Right renal cortex interstitium (tissue), 3 donors: ENCODE measurements at places on chromosomes 11 and 22. TPM values are rescaled to one million over a fixed set of nuclear protein-coding genes. Genes with fewer than 3 reads are reported as not detected.

DNA sequence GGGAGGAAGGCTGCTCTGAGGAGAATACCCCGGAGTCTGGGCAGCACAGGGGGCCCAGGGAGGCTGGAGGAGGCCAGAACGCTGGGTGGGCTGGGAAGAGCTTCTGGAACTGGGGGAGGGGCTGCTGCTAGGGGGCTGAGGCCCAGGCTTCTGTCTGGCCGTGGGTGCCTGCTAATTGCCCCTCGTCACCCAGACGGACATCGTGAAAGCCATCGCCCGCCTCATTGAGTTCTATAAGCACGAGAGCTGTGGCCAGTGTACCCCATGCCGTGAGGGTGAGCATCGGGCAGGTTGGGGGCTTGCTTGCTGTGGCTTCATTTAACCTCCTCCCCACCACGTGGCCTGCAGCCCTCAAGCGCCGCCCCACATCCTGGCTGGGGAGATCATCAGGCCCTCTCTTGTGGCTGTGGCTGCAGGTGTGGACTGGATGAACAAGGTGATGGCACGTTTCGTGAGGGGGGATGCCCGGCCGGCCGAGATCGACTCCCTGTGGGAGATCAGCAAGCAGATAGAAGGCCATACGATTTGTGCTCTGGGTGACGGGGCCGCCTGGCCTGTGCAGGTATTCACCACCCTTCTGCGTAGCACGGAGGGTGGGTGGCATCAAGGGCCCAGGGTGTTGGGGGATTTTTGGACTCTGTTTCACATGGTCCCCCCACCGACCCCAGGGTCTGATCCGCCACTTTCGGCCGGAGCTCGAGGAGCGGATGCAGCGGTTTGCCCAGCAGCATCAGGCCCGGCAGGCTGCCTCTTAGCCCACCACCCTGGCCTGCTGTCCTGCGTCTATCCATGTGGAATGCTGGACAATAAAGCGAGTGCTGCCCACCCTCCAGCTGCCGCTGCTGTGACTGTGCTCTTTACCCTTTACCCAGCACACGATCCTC is 5.2 kb downstream of the NDUFV1 start:
- DNase-seq = no peak

Gene FADD
- polyA plus RNA-seq = 17.3 TPM

Gene MPEG1
- polyA plus RNA-seq = 9.3 TPM

DNA sequence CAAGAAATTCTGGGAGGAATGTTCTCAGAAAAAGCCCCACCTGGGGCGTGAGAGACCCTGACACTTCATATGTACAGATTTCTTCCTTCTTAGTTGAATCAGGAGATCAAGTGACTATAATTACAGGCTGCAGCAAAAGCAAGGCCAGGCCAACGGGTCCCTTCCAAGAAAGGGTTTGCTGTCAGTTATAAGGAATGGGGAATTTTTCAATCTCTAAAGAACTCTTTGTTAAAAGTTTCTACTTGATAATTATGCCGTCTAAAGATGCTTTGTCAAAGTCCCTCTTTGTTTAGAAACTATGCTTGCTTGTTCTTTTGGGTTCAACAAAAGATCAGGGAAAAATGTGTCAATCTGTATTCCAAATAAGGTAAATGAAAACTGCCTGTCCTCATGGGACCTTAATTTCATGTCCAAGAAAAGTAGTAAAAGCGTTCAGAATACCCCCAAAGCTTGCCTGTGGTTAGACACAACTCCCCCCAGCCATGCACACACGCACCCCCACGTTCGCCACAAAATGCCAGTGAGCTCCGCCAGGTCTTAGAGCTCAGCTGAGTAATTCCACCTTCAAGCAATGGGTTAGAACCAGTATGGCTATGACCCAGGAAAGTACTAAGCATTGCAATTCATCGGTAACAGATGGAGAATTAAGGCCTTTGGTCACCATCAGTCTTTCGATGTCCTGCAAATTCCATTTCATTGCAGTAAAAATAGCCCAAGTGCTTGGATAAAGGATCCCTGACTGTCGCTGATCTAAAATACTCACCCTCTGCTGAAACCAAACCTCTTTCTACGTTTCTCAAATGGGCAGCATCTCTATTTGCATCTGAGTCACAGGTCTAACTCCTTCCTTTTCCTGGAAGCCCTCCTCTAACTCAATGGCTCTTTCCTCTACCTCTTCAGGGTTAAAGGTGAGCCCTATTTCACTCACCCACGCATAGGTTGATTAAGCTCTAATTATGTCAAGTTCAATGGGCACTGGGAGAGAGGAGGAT is 419.2 kb upstream of the SYN3 start:
- DNase-seq = no peak

GRCh38 chr22:32448980-32449379 is 15.3 kb downstream of the BPIFC start:
- DNase-seq = no peak

Gene CDC42BPG
- 4.3 TPM for polyA plus RNA-seq

Gene MIAT
- 0.32 TPM for polyA plus RNA-seq

- no peak for DNase-seq
Observed at GRCh38 chr11:68938088-68938487, 34.4 kb downstream of the IGHMBP2 start.

DNA sequence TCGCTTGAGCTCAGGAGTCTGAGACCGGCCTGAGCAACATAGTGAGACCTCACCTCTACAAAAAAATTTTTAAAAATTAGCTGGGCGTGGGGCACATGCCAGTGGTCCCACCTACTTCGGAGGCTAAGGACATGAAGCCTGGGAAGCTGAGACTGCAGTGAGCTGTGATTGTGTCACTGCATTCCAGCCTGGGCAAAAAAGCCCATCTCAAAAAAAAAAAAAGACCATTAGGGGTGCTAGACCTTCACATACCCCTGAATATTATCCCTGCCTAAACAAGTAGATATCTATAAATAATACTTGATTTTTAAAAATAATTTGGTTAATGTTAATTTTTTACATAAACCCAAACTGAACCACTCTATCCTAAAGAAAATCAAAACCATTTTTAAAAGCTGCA is 24.2 kb downstream of the NUP98 start:
- DNase-seq = no peak

Gene SLC22A25
- not detected for polyA plus RNA-seq

- no peak for DNase-seq
Observed at GRCh38 chr11:94043241-94043640, 22.1 kb downstream of the HEPHL1 start.

Gene IL18BP
- 9.0 TPM for polyA plus RNA-seq

- DNase-seq = no peak
Observed at GRCh38 chr11:119423509-119424254, 710 bp upstream of the THY1 start.

DNA sequence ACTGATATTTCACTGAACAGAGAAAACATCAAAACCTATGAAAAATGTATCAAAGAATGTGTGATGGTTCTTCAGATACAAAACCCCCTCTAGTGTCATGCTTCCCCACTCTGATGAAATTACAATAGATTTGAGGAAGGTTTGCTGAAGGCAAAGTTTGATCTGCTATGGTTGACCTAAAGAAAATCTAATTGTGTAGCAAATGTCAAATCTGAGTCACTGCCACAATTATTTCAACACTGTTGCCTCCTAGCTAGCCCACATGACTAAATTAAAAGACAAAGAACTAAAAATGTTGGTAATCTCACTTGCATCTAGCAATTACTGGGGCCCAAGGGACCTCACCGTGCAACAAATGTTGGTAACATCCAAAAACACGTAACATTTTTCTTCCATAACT is 728.0 kb downstream of the DLG2 start:
- no peak for DNase-seq

- DNase-seq = no peak
Observed at GRCh38 chr11:39651857-39652461, 1807.5 kb downstream of the LRRC4C start.

GRCh38 chr22:22802339-22802970 is 85.2 kb upstream of the IGLL5 start:
- DNase-seq = no peak

Gene DEFB131B
- polyA plus RNA-seq = not detected

Gene MYO18B
- 0.06 TPM for polyA plus RNA-seq

Gene LYVE1
- polyA plus RNA-seq = 88.4 TPM

DNA sequence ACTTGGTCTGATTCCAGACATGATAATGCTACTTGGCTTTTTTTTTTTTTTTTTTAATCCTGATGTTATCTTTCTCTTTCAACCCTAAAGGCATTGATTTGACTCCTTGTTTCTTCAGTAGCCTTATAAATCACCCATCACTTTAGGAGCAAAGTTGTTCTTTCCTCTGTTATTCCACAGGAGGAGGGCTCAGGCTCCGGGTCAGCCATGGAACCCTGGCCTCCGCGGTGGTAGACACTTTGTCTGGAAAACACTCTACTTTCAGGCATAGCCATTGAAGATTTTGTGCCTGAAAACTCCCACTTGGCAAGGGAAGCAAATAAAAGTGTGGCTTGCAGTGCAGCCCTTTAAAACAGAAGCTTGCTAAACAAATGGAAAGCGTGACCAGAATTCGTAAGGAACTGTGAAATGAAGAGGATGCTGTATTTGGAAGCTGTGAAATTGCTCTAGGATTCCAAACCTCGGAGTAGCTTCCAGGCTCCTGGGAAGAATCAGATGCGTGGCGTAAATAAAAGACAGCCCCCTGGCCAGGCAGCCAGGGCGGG is 44.9 kb downstream of the ARHGAP8 start:
- no peak for DNase-seq

DNA sequence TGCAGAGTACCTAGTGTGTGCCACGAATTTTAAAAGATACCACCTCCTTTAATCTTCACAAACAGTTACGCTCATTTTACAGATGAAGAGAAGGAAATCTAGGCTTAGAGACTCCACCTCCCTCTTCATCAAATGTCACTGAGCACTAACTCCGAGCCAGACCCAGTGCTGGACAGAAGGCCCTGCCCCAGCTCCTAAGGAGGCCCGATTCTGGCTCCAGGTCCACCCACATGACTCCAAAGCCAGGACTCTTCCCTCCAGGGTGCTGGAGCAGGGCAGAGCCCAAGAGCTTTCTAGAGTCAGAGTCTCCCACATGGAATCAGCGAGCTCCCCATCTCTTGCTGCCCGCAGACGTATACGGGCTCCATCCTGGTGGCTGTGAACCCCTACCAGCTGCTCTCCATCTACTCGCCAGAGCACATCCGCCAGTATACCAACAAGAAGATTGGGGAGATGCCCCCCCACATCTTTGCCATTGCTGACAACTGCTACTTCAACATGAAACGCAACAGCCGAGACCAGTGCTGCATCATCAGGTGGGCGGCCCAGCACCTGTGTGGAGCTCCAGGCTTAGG is 27.6 kb downstream of the MYO7A start:
- no peak for DNase-seq

Gene KRTAP5-11
- not detected for polyA plus RNA-seq

DNA sequence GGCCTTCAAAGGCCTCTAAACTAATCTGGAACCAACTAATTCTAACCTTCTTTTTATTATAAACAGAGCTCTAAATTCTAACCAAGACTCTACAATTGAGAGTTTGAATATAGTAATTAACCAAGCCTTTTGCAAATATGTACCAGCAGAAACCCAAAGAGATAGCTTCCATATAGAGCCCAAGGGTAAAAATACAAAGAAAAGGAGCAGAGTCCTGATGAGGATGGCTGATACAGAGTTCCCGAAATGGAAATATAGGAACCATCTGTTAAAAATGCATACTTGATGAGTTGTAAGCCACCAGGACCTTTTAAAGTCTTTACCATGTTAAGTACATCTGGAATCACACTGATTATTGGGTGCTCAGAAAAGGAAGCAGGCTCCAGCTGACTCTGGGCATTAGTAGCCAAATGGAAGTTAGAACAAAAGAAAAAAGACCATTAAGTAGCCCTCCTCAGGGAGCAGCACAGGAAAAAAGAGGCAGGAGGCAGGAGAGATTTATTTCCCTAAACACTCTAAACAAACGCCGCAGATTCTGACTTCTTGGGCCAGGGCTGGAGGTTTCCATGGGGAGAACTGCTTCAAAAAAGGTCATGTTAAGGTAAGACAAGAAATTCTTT is 463.1 kb upstream of the FAT3 start:
- DNase-seq = no peak

Gene MOGAT2
- 1.7 TPM for polyA plus RNA-seq

- DNase-seq = no peak
Observed at GRCh38 chr11:85735876-85736460, 50.0 kb upstream of the CCDC89 start.

Gene SYT12
- 0.14 TPM for polyA plus RNA-seq

GRCh38 chr11:113389272-113389671 is 1.7 kb downstream of the ANKK1 start:
- no peak for DNase-seq

Gene TMEM135
- polyA plus RNA-seq = 34.4 TPM

- DNase-seq = no peak
Observed at GRCh38 chr11:944711-945470, 19.2 kb downstream of the AP2A2 start.

Gene EXPH5
- polyA plus RNA-seq = 4.0 TPM

GRCh38 chr11:89355646-89356045 is 135.5 kb downstream of the NOX4 start:
- DNase-seq = no peak

- no peak for DNase-seq
Observed at GRCh38 chr22:40486962-40487602, 116.7 kb downstream of the SGSM3 start.

Gene RTN4RL2
- polyA plus RNA-seq = 1.4 TPM

DNA sequence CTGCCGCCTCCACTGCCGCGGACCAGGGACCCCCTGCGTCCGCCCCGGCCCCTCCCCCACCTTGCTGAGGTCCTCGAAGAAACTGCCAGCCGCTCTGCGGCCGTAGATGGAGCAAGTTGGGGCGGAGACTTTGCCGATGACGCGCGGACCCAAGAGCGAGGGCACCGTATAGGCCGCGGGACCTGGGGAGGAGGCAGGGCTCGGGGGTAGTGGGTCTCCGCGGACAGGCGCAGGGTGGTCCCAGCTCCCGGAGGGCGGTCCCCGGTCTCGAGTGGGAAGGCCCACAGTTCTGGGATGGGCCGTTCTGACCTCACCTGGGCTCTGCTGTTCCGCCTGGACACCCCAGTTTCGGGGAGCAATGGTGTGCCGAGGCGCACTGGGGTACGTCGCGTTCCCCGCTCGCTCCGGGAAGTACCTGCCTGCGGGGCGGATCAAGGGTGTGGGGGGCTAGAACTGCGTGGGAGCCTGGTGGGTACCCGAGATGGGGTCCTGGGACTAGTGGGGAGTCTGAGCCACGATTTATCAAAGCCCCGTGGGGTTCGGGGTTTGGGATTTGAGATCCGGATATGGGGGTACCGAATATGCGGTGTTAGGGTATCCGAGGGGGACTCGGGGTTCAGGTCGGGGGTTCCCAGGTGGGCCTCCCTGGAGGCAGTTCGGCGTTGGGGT is 1.2 kb upstream of the TYMP start:
- DNase-seq = no peak

DNA sequence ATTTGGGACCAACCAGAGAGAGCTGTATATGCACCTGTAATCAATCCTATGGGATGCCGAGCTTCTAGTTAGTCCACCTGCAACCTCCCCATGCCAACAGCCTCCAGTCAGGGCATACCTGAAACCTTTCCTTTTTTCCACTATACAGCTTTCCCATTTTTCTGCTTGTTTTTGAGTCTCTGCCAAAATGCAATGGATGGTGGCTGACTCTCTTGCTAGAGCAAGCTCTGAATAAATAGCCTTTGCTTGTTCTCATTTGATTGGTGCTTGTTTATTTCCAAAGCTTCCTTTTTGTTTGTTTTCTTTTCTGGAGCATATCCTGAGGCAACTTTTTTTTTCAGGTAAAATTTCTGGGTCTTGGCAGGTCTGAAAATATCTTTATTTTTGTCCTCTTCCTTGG is 58.0 kb upstream of the PLET1 start:
- no peak for DNase-seq

- no peak for DNase-seq
Observed at GRCh38 chr22:29947410-29948384, 64.7 kb downstream of the MTMR3 start.

Gene SPTBN2
- 51.2 TPM for polyA plus RNA-seq

- no peak for DNase-seq
Observed at GRCh38 chr11:67033661-67034166, 10.8 kb downstream of the SYT12 start.
